ENCODE measurements at places on chromosomes 16 and 17.

- peak; percentile 85 for DNase-seq
Observed at GRCh38 chr17:50361561-50362480, 11.2 kb downstream of the MRPL27 start.

GRCh38 chr17:74211141-74211911 lies 2.0 kb upstream of the TTYH2 start:
- no peak for DNase-seq

GRCh38 chr17:2689411-2690164 lies 22.0 kb downstream of the CLUH start:
- DNase-seq = peak; percentile 30

DNA sequence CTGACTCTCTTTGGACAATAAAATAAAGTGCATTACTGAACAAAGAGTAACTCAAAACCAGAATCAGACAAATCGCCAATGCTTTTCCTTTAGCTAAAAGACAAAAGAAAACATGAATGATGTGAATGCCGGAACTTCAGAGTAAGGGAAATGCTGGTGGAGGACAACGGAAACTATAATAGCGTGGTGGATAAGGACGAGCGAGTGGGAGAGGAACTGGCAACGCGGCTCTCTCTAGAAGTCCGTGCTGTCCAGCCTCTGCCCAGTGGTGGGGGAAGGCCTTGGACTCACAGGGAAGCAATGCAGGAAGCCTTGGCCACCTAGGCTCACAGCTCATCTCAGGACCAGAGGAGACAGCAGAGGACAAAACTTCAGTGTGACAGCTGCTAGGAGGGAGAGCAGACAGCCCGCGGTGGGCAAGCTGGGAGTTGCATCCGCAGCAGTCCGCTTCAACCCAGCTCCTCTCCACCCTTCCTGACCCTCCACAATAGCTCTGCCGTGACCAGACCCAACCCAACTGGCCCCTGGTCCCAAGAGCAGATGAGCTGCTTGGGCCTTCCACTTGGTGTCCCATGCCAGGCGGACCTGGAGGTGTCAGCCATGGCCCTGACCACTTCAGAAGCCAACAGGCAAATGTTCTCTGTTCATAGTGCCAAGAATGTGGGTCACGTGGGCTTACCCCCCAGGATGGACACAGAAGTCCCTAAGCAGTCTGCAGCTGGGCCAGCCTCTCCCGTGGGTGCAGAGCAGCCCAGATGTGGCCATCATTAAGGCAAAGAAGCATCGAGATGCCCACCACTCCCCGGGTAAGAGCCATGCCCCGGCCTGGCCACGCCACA lies 5.3 kb upstream of the FAAP100 start:
- DNase-seq = no peak

GRCh38 chr17:40191237-40192208 lies 14.3 kb downstream of the RAPGEFL1 start:
- DNase-seq = peak; percentile 88

DNA sequence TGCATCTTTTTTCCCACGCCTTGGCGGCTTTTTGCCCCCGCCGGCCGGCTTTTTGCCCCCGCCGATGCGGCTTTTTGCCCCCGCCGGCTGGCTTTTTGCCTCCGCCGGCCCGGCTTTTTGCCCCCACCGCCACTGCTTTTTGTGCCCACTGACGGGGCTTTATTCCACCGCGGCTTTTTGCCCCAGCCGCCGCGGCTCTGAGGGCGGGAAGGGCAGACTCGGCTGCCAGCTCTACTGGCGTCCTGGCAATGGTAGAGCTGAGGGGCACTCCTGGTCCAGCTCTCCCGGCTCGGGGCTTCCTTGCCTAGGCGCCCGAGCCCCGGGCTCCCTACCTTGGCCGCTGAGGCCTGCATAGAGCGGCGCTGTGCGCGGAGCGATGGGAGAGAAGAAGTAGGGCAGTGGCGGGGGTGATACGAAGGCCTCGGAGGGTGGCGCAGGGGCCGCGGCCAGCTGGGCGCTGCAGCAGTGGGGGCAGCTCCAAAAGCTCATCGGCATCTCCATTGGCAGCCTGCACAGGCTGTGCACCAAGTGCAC lies 591.4 kb downstream of the TP53TG3F start:
- peak; percentile 6 for DNase-seq

DNA sequence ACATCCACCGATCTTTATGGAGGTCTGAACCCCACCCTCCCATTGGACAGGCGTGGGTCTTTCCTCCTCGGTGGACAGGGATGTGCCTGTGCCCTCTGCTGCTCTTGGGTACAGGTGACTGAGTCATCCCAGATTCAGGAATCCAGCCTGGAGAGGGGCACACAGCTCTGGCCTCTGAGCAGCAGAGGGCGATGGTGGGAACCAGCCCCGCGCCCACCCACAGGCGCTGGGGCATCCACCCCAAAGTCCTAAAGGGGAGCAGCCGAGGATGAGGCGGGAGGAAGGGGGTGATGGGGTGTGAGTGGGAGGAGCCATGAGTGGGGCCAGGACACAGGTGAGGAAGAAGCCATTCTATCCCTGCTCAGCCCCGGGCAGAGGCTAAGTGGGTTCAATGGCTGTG lies 35.0 kb downstream of the ENGASE start:
- DNase-seq = no peak

- no peak for DNase-seq
Observed at GRCh38 chr17:27782791-27783206, 17.5 kb downstream of the NOS2 start.

DNA sequence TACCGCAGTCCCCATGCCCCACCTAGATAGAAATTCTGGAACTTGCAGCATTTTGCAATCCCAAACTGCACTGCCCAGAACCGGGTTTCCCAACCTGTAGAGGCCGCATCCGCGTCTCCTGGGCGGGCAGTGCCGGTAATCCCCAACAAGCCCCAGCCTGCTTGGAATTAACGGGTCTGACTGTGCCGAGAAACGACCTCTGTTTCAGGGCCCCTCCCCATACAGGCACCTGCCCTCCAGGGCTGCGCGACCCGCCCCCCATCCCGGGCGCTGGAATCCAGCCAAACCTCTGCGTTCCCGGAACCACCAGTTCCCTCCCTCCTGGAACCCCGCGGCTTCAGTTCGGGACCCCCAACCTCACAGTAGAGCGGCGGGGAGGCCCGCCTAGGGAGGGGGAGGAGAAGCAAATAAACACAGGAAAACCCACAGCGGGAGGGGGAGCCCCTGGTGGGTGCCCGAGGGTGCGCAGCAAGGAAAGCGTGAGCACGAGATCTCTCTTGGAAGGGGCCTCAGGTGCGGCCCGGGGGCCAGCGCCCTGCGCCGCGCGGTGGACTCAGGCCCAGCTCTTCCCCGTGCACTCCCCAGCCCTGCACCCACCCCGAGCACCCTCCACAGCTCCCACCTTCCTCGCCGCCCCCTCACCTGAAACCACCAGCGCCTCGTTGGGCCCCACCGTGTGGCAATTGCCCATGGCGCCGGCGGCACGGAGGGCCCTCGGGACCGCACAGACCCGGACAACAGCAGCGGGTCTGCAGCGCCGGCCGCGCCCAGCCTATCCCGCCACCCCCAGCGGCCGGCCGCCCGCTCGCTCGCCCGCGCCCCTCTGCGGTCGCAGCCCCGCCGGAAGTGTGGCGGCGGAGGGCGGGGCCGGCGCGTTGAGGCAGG lies at the start of gene FLOT2:
Gene FLOT2, minus strand, starts transcription at position 850 of the 885 bp plus-strand sequence. Its CDS starts 159 bp downstream, at position 691.
- peak; percentile 71 for DNase-seq

GRCh38 chr17:14330492-14330962 lies 29.6 kb downstream of the HS3ST3B1 start:
- no peak for DNase-seq

DNA sequence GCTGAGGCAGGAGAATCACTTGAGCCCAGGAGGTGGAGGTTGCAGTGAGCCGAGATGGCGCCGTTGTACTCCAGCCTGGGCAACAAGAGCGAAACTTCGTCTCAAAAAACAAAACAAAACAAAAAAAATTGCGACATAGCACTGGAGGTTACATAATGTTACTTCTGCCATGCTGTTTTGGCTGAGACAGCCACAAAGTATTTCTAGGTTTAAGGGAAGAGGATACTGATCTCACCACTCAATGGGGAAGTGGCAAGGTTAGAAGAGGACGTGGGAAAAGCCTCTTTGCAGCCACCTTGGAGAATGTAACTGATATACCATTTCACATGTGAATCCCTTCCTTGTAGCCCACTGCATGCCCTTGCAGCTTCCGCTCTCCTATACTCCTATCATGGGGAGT lies 131.2 kb upstream of the NLRP1 start:
- no peak for DNase-seq

- no peak for DNase-seq
Observed at GRCh38 chr17:22273308-22273707, 581.0 kb downstream of the KCNJ18 start.

DNA sequence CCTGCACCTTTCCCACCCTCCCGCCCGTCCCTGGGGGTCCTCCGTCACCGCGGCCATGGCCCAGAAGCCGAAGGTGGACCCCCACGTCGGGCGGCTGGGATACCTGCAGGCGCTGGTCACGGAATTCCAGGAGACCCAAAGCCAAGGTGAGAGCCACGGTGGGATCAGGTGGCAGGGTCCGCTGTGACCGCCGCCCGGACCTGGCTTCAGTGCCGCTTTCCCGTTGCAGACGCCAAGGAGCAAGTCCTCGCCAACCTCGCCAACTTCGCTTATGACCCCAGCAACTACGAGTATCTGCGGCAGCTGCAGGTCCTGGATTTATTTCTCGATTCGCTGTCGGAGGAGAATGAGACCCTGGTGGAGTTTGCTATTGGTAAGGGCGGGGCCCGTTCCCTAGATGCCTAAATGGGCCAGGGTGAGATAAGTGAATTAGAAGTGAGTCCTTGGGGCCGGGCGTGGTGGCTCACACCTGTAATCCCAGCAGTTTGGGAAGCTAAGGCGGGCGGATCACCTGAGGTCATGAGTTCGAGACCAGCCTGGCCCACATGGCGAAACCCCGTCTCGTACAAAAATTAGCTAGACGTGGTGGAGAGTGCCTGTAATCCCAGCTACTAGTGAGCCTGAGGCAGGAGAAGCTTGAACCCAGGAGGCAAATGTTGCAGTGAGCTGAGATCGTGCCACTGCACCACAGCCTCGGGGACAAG lies 617 bp downstream of the ARMC7 start:
- DNase-seq = no peak

- DNase-seq = no peak
Observed at GRCh38 chr17:75400326-75400939, 5.0 kb downstream of the GRB2 start.

- DNase-seq = no peak
Observed at GRCh38 chr16:85182774-85183173, 70.5 kb upstream of the CIBAR2 start.

GRCh38 chr17:7394452-7395191 lies at the start of gene PLSCR3:
Gene PLSCR3 (minus strand): TSS chr17:7394525. CDS start chr17:7394110, 415 bp downstream.
- peak; percentile 97 for DNase-seq

DNA sequence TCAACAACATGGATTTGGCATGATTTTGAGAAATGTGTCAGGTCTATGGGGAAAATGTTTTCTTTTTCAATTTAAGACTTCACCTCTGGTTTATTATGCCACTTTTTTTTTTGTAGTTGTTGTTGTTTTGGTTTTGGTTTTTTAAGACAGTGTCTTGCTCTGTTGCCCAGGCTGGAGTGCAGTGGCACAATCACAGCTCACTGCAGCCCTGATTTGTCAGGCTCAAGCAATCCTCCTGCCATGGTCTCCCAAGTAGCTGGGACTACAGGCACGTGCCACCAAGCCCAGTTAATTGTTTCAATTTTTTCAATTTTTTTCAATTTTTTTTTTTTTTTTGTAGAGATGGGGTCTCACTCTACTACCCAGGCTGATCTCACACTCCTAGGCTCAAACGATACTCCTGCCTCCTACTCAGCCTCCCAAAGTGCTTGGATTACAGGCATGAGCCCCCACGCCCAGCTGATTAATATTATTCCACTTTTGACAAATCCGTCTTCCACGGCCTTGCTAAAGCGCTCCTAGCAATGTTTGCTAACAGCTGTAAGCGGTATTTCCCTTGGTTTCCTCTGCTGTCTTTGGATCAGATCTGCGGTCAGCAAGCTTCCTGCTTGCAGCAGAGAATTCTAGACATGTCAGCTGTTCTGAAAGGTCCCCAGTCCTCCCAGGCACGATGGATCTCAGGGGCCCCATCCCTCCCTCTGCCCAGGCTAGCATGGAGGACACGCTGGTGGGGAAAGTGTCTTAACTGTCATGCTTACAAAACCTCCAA lies 7.0 kb upstream of the MILR1 start:
- DNase-seq = no peak

GRCh38 chr16:74627506-74628220 lies 20.7 kb upstream of the GLG1 start:
- DNase-seq = no peak

GRCh38 chr17:47695429-47696376 lies 1.7 kb downstream of the TBKBP1 start:
- DNase-seq = peak; percentile 28

- no peak for DNase-seq
Observed at GRCh38 chr17:44867841-44868240, 20.2 kb downstream of the HIGD1B start.

DNA sequence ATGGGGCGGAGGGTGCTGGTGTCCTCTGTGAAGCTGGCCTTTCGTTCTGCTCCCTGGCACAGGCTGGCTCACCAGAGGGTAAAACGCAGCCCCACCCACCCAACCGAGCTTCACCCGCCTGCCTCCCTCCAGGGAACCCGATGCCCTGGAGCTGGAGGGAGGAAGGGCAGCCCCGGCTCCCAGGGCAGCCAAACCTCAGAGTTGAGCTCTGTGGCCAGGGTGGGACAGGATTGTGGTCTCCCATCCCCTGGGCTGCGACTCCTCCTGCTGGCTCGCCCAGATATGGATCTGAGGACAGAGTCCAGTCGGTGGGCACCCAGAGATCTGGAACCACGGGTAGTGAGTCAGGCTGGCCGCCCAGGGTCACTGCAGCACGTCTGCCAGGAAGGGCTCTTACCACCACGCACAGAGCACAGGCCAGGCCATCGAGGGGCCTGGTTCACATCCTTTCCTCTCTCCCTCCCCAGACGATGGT lies 42.6 kb upstream of the CHMP6 start:
- DNase-seq = no peak

DNA sequence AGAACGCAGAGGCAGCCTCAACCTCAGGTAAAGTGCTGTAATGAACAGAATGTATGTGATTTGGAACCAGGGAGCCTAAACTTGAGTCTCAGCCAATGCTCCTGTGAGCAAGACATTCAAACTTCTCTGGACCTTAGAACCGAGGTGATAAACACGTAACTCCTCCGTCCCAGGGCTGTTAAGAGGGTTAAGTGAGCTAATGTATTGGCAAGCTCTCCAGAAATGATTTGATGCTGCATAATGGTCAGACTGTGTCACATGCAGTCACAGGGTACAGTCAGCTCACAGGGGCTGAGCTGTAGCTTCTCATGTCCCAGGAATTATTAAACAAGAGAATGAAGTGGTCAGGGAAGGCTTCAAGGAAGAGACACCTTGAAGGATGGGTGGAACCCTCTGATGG lies 10.0 kb upstream of the SLC4A1 start:
- peak; percentile 4 for DNase-seq

All from GM13976 (cell line).